ENCODE measurements at places on chromosomes 13 and 19.

- DNase-seq: no peak
Measured at GRCh38 chr13:82717249-82717648, 1165.0 kb downstream of the SLITRK1 start.

GRCh38 chr13:102960959-102961358 lies 105.3 kb downstream of the SLC10A2 start:
- DNase-seq: no peak

DNA sequence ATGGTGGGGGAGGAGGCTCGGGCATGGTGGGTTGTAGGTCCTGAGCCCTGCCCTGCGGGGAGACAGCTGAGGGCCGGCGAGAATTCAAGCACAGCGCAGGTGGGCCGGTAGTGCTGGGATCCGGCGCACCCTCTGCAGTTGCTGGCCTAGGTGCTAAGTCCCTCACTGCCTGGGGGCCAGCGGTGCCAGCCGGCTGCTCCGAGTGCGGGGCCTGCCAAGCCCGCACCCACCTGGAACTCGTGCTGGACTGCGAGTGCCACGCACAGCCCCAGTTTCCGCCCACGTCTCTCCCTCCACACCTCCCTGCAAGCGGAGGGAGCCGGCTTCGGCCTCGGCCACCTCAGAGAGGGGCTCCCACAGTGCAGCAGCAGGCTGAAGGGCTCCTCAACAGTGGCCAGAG lies 33.7 kb downstream of the EEF1AKMT1 start:
- DNase-seq: no peak

- no peak for DNase-seq
Measured at GRCh38 chr13:109941951-109942350, 155.6 kb upstream of the IRS2 start.

Data from thoracic aorta (tissue), 2 donors.